Germinal center (tissue), 1 donor: ENCODE measurements at places on chromosomes 1 and 21.

- DNase-seq: no peak
Measured at GRCh38 chr1:98557895-98558294, 103.6 kb upstream of the SNX7 start.

GRCh38 chr1:158836038-158836437, 4.9 kb downstream of the MNDA start:
- no peak for DNase-seq

DNA sequence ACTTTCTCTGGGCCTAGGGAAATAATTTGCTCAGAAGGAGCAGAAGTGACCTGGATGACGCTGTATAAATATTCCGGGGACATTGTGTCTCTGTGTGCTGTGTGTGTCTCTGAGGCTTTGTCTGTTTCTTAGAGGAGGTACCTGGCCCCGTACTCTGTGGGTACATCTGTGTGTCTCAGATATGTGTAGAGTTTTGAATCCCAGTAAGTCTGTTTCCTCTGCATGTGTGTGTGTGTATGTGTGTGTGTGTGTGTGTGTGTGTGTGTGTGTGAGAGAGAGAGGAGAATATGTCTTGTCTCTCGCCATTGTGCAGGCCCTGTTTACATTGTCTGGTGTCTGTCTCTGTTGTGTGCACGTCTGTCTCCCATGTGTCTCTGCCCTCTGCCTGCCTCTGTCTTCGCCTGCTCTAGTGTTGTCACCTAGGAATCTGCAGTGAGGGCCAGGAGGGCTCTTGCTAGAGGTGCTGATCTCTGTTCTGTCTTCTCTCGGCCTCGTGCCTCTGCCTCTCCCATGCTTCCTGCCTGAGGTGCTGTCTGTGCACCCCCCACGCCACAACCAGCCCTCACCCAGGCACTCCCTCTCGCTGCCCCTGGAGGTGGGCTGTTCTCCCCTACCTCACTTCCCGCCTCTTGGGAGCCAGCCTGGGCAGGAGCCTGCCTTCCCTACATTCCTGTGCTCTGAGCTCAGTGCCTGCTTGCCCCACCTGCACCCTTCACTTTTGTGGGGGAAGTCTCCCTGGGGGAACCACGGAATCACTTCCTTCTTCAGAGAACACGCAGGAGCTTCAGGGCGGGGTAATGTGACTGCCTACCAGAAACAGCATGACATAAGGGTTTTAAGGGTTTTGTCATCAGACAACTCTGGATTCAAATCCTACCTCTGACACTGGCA, 5.9 kb downstream of the MAP7D1 start:
- peak; percentile 77 for DNase-seq

- DNase-seq: no peak
Measured at GRCh38 chr1:93681989-93682412, 364 bp upstream of the BCAR3 start.

GRCh38 chr1:217620814-217621213, 10.1 kb downstream of the GPATCH2 start:
- no peak for DNase-seq
